ENCODE measurements at places on chromosomes 7 and 10. TPM values are rescaled to one million over a fixed set of nuclear protein-coding genes. Genes with fewer than 3 reads are reported as not detected.

GRCh38 chr10:15719899-15720634 lies at the start of gene ITGA8:
ITGA8 (minus strand) TSS chr10:15719922; CDS start chr10:15719771, 151 bp downstream.
- peak; percentile 85 for ATAC-seq

DNA sequence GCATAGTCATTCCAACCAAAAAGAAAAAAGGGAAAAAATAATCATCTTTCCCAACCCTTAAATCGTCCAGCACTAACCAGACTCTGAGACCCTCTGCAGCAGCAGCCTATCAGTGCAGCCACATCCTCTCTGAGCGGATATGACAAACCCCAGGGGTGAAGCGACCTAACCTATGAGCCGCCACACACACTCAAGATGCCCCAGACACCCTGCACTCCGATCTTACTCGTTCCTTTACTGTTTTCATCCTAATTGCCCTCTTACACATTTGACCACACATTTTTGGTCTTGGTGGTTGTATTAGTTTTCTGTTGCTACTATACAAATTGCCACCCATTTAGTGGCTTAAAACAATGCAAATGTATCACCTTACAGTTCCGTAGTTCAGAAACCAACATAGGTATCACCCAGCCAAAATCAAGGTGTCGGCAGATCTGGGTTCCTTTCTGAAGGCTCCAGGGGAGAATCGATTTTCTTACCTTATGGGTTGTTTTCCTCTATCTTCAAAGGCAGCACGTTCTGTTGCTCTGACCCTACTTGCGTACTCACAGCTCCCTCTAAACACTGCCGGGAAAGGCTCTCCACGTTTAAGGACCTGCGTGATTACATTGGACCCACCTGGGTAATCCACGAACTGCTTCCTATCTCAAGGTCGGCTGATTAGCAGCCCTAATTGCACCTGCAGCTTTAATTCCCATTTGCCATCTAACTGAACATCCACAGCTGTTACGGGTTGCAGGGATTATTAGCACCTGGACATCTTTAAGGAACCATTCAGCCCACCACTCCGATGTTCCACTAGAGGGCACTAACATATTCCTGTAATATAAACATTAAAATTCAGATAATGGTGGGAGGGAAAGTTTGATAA lies 37.3 kb upstream of the PRSS1 start:
- no peak for ATAC-seq

DNA sequence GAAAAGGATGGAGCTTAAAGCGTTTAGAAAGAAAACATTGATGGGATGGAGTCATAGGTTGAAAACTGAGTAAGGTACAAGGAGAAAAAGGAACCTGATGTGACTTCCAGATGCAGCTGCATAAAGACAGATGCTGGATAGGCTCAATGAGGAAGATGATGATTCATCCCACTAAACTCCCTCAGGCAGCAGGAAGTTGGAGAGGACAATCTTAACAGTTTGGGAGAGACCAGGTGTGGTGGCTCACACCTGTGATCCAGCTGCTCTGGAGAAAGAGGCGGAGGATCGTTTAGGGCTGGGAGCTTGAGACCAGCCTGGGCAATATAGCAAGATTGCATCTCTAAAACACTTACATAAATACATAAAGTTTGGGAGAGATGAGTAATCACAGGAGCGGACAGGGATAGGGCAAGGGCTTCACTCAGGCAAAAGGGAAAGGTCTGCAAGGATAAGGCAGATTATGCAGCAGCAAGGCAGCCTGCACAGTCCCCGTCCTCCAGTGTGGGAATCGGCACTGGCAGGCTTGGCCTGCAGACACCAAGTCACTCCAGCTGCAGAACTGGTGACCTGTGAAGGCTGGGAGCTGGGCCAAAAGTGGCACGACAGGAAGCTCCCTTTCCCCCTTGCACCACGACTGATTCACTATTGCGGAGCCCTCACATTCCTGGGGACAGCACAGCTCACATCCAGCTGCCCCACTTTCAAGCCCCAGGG lies 438.5 kb downstream of the GRID1 start:
- ATAC-seq: no peak

GRCh38 chr7:37069336-37069735 lies 345.0 kb upstream of the AOAH start:
- no peak for ATAC-seq

DNA sequence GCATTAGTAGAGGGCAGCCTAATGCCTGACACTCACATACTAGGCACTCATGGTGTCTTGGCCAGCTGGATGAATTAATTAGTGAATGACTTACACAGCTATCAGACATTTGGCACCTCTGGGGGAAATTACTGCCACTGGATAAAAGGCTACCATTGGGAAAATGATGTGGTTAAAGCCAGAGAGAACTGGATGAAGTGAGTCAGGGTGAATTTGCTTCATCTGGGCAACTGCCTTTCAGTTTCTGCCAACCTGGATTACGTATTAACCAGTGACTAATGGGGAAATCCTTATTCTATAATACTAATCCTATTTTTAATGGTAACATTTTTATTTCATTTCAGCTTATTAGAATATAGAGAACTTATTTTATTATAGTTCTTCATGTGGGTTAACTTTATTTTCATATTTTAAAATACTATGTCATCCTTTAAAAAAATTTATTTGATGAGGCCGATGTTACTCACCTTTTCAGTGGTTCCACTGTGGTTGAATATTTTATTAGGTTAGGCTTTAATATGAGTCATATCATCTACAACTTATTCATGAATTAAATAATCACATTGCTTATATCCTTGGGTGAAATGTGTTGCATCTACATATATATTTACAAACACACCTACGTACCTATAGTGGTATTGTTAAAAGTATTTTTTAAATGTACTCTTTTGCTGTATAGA lies 85.6 kb upstream of the CAPZA2 start:
- ATAC-seq: peak; percentile 77

- no peak for ATAC-seq
Measured at GRCh38 chr10:81031774-81032173, 494.1 kb downstream of the SH2D4B start.

DNA sequence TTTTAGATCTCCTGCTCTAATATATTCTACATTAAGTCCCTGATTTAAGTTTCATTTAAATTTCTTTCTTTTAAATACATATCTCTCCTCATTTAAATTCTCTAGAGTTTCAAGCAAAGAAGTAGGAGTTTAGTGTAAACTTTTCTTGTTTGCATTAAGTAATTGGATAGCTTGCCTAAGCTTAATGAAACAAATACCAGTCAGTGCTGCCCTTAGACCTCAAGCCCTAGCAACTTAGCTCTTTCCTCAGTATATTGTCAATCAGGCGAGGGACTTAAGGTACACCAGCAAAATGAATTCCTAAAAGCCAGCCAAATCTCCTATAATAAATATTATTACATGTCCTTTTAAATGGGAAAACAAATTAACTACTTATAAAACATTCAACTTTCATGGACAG lies 101.5 kb downstream of the CHCHD3 start:
- ATAC-seq: no peak

DNA sequence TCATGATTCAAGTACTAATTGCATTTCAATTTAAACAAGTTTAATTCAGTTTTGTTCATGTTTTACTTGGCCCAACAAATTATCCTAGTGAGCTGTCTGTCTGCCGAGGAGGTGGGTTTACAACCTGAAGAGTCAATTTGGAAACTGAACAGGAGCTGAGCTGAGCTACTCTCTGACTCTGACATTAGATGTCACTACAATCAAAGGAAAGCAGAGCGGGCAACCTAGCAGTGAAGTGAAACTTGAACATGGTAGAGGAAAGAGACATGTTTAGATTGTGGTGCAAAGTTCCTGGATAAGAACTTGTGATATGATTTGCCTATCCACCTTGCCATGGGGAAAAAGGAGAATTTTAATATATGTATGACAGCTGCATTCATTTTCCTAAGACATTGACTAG lies 9.6 kb upstream of the AGR3 start:
- no peak for ATAC-seq

- ATAC-seq: no peak
Measured at GRCh38 chr7:28371846-28372245, 40.5 kb upstream of the CREB5 start.

GRCh38 chr10:79052291-79053080 lies 16.3 kb upstream of the ZMIZ1 start:
- ATAC-seq: peak; percentile 66

DNA sequence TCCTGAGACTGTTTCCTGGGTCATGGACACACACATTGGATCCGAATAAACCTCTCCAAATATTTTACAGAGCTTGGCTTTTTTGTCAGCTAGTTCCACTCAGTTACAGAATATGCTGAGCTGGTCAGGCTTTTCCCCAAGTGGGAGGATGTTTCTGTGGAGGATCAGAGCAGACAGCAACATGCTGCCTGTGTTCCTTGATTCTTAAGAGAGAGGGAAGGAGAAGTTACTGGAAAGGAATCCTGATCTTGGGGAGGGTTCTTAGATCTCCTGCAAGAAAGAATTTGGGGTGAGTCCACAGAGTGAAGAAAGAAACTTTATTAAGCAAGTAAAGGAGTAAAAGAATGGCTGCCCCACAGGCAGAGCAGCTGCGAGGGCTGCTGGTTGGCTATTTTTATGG lies 76.8 kb upstream of the RPA3 start:
- no peak for ATAC-seq

DNA sequence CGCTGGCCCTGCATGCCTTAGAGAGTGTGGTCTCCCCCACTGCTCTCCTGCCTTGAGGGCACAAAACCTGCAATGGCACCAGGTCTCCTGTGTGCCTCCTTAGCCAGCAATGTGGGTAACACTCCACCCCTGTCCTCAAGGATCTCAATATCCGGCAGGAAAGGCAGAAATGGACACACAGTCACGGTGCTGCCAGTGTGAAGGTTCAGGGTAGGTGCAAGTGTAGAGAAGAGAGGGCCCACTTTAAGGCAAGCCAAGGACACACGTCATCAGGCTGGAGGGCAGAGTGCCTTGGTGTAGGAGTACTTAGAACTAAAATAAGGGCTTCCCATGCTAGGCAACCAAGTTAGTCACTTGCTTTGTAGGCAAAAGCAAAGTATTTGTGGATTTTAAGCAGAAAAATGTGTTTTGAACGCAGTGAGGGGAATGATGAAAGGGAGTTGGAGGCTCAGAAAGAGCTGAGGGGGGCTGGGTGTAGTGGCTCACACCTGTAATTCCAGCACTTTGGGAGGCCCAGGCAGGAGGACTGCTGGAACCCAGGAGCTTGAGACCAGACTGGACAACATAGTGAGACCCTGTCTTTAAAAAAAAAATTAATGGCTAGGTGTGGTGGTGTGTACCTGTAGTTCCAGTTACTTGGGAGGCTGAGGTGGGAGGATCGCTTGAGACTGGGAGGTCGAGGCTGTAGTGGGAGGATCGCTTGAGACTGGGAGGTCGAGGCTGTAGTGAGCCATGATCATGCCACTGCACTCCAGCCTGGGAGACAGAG lies 152.8 kb downstream of the ARHGAP21 start:
- ATAC-seq: no peak

DNA sequence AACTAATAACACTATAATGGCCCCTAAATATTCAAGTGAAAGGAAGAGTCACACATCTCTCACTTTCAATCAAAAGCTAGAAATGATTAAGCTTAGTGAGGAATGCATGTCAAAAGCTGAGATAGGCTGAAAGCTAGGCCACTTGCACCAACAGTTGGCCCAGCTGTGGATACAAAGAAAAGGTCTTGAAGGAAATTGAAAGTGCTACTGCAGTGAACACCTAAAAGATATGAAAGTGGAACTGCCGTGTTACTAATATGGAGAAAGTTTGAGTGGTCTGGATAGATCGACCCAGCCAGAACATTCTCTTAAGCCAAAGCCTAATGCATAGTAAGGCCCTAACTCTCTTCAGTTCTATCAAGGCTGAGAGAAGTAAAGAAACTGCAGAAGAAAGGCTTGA lies 12.1 kb upstream of the SNX13 start:
- no peak for ATAC-seq

DNA sequence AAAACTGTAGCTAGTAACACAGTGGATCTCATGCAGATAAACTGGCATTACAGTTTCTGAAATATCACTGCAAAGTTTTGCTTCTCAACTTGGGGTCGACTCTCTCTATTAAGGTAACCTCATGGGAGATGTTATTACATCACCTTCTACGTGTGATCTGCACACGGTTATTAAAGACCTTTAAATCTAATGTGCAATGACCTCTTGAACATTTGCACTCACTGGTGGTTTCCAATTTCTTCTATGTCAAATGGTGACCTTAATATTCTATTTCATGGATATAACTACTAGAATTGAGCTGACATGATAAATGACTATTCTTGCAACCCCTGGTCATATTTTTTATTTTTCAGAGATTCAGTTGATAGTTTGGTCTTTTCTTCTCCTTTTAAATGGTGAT lies 191.3 kb downstream of the PPP1R3A start:
- peak; percentile 52 for ATAC-seq

GRCh38 chr10:26857991-26858706 lies 2.6 kb downstream of the ABI1 start:
- ATAC-seq: no peak

GRCh38 chr7:143131781-143132180 lies at the start of gene PIP:
PIP (plus strand) TSS chr7:143132077; CDS start chr7:143132117, 40 bp downstream.
- no peak for ATAC-seq

MCMBP gene
- 32.1 TPM for total RNA-seq

IGFBP1 gene
- 0.19 TPM for total RNA-seq

FAM237B gene
- 0.78 TPM for total RNA-seq

DOCK1 gene
- 17.5 TPM for total RNA-seq

COPS6 gene
- 54.7 TPM for total RNA-seq

CREB3L2 gene
- 16.6 TPM for total RNA-seq

CALHM1 gene
- 0.58 TPM for total RNA-seq

C1GALT1 gene
- total RNA-seq: 18.8 TPM

NXPH1 gene
- total RNA-seq: 0.77 TPM

GLUD1 gene
- 210 TPM for total RNA-seq

NUPR2 gene
- total RNA-seq: not detected

All from motor neuron (in vitro differentiated cells).